Esophagus muscularis mucosa (tissue), 4 donors: ENCODE measurements at places on chromosomes 6 and 20. TPM values are rescaled to one million over a fixed set of nuclear protein-coding genes. Genes with fewer than 3 reads are reported as not detected.
A peak's percentile ranks its signal among the peaks of the same experiment; 100 is the strongest.

Gene FOXS1
- total RNA-seq: 0.50 TPM

DNA sequence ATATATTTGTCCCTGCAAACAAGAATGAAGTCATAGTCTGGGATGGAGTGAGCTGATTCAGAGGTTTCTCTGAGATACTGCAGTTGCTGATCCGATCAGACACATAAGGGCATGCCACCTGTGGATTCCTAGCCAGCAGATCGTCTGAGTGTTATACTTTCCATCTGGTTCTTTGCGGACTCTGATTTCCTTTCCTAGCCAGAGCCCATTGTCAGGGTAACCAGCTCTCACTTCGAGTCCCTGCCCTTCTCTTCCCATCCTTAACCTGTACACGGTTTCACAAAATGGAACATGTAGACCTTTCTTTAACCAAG is 100.9 kb downstream of the TMEM200A start:
- DNase-seq: no peak

- DNase-seq: no peak
Measured at GRCh38 chr6:25477006-25477590, 174.9 kb upstream of the SCGN start.

- peak; percentile 68 for DNase-seq
Measured at GRCh38 chr6:163958646-163959045, 544.1 kb downstream of the QKI start.

DNA sequence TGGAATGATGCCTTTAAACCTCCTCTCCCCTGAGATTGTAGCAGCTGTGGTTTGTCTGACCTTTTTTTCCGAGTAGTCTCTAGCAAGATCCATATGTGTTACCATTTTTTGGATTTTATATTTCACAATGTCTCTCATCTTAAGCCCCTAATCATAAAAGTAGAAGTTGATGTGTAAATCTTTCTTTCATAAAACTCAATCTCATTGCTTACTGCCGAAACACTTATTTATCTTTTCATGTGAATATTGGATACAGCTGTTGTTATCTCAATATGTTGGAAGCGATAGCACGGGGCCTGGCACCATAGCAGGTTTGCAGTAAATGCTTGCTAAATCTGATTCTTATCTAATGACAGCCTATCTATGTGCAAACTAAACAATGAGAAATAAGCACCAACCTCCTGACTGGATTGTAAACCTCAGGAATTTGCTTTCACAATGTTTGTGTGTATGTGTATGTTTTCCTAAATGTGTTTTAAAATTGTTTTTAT is 14.2 kb downstream of the SMPDL3A start:
- DNase-seq: no peak

DNA sequence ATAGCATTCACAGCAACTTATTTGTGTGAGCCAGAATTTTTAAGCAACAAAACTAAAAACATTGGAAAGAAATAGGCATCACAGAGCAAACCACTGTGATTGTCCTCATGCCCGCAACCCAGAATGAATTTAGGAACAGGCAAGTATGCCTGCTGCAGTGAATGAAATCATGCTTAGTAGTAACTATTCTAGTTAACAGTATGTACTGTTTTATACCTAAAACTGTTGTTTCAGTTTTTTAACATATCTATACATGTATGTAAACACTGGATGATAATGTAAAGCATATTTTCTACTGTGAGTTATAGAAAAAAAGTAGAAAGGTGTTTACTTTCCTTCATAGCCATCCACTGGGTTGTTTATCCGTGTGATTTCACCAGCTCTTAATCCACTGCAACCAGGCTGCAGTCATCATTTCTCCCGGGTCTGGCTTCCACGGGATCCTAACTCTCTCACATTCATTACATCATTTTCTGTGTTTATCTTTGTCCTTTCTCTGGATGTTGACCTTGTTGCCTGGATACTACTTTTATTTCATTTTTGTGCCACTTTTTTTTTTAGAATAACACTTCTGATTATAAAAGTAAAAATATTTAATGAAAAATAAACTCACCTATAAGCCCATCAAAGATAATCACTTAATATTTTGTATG is 3.6 kb upstream of the ARFGEF3 start:
- DNase-seq: no peak
